GM18507 (cell line): ENCODE measurements at places on chromosomes 6 and 20.

GRCh38 chr6:105560611-105561066, 157.8 kb upstream of the PREP start:
- DNase-seq, result peak; percentile 5

- no peak for DNase-seq
Measured at GRCh38 chr20:45080867-45081624, 19.9 kb downstream of the KCNS1 start.

DNA sequence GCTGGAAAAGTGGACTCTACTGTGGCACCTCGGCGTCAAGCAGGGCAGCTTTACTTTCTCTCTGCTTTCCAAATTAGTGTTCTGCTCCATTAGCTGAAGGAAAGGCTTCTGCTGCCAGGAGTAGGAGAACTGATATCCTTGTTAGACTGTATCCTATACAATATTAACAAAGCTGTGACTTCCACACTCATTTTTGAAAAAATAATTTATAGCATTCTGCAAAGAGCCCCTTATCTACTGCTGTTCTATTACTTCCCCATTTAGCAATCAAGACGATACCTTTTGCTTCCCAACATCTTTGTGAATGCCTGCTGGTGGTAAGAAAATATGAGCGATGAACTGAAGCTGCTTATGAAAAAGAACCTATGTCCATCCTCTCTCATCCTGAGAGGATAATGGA, 151.1 kb downstream of the UBE3D start:
- no peak for DNase-seq

DNA sequence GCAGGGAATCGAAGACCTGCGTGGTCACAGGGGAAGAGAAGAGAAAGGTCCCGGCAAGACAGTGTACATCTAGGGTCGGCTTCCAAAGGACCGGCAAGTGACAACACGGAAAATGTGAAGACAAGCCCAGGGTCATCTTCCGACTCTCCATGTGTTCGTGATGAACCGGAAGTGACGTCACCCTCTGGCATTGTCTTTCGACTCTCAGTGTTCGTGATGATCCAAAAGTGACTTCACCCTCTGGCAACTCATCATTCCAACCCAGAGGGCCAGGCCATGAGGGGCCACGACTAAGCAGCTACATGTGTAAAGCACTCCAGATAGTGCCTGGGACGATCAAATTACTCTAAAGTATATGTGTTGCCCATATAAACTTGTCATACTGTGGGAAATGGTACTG, 290.8 kb downstream of the THBS2 start:
- DNase-seq, result no peak

DNA sequence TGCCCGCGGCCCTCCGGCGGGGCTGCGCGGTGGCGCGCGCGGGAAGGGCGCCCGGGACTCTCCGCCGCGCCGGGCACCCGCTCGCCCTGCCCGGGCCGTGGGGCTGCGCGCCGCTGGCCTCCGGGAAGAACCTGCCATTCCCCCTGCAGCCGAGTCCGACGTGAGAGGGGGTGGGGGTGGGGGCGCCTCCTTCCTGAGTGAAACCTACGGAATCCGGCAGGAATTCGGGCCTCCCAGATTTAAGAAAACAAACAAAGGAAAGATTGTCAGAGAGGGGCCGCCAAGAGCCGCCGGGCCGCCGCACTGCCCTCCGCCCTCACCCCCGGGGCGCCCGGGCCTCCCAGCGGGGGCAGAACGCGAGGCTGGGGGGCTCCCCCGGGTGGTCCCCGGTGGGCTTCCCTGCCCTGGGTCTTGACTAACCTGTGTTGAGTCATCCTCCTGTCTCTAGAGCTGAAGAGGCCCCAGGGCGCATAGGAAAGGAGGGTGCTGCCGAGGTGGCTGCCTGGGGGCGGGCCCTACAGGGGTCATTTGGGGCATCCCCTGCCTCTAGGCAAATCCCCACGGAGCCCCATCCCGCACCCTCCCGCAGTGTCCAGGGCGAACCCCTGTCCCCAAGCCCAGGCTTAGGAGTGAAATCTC, 42.2 kb upstream of the FOXP4 start:
- no peak for DNase-seq

DNA sequence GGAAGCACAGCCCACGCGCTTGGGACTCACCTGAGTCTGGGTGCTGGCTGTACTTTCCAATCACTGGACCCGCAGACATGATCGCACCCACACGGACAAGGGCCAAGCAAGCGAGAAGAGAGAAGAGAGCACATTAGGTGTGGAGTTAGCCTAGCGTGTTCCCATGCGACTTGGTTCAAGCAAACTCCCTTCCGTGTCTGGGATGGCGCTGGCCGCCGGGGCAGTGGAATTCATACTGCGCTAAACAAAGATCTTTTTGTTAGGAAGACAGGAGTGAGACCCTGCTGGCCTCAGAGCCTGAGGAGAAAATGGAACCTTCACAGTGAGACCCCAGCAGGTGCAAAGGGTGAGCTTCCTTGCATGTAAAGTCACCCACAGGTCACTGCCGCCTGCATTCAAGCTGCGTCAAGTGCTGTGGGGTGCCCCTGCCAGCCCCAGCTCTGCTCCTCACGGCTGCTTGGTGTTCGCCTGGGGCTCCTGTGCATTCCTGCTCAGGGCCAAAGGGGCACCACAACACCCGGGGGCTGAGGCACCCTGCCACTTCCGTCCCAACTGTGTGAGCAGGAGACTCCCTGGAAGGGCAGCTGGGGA, 26.4 kb downstream of the PSMG4 start:
- no peak for DNase-seq

DNA sequence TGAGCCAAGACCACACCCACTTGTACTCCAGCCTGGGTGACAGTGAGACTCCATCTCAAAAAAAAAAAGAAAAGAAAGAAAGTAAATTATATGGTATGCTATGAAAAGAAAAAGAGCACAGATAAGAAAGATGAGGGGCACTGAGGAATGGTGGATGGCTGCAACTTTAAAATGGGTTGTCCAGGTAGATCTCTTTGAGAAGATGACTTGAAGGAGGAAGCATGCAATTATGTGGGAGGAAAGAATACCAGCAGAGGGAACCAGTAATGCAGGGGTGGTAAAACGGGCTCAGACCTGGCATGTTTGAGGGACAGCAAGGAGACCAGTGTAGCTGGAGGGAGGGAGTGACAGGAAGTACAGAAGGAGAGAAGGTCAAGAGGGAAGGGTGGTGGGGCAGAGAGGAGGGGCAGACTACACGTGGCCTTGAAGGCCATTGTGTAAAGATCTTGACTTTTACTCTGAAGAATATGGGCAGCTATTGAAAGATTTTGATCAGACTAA, 22.3 kb downstream of the LINC00237 start:
- no peak for DNase-seq

GRCh38 chr6:31122791-31123706, 2.8 kb upstream of the CDSN start:
- DNase-seq, result no peak

- DNase-seq, result no peak
Measured at GRCh38 chr6:130421585-130421984, 55.8 kb downstream of the TMEM200A start.

GRCh38 chr20:23995905-23996666, 7.5 kb upstream of the GGTLC1 start:
- no peak for DNase-seq

- no peak for DNase-seq
Measured at GRCh38 chr20:59259946-59260345, 40.5 kb upstream of the EDN3 start.

GRCh38 chr6:132768051-132768517, 10.4 kb upstream of the VNN2 start:
- DNase-seq, result no peak

- DNase-seq, result no peak
Measured at GRCh38 chr6:41688256-41688965, 47.0 kb downstream of the TFEB start.

DNA sequence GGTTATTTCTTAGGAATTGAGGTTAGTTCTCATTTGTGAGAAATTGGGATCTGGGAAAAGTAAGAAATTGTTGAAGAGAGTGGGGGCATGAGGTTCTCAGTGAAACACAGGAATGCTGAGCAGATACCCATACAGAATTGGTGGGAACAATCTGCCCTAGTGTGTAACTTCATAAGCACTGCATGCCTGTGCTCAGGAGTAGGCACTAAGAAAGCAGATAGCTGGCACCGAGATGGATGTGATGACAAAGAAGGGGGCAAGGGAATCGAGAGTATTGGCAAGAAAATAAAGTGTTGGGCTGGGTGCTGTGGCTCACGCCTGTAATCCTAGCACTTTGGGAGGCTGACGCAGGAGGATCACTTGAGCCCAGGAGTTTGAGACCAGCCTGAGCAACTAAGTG, 4.0 kb downstream of the SLC17A5 start:
- no peak for DNase-seq

DNA sequence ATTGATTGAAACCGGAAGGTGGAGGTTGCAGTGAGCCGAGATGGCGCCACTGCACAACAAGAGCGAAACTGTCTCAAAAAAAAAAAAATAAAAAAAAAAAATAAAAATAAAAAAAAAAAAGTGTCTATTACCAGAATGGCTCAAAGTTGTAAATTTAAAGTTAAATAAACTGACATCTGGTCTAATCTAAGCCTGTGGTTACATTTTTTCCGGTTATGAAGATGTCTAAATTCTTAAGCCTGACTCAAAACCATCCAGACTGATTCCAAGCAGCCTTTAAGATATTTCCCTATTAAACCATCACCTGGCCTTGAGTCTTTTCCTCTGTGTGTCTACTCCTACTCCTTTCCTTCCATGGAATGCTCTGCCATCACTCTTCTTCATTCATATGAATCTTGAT, 371.7 kb upstream of the RUNX2 start:
- DNase-seq, result no peak

- no peak for DNase-seq
Measured at GRCh38 chr20:42130810-42131596, 512.8 kb upstream of the CHD6 start.

DNA sequence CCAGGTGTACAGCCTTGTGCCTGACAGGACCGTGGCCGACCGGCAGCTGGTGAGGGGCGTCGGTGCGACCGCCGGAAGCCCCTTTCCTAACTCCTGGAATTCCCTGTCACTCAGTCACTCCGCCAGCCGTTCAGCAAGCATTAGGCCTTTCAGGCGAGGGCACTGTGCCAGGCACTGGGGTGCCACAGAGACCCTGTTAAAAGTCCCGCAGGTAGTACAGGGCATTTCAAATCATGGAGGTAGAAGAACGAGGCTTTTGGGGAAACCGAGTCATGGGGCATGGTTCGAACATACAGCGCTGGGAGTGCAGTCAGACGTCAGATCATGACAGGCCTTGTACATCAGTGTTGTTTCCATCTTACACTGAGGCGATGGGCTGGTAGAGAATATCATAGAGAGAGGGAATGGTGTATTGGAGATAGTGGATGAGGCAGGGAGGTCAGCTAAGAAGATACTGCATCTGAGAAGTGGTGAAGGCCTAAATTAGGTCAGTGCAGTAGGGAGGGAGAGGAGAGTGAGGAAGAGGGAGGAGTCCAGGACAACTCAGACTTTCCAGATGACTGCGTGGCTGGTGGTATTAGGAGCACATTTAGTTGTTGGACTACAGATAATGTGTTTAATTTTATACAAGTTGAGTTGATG, 892 bp upstream of the DXO start:
- DNase-seq, result no peak

GRCh38 chr6:7891078-7891872, 19.3 kb downstream of the TXNDC5 start:
- DNase-seq, result no peak

- no peak for DNase-seq
Measured at GRCh38 chr6:125623085-125623484, 126.3 kb upstream of the HEY2 start.

GRCh38 chr6:33197431-33198048, 2.9 kb downstream of the RXRB start:
- no peak for DNase-seq

DNA sequence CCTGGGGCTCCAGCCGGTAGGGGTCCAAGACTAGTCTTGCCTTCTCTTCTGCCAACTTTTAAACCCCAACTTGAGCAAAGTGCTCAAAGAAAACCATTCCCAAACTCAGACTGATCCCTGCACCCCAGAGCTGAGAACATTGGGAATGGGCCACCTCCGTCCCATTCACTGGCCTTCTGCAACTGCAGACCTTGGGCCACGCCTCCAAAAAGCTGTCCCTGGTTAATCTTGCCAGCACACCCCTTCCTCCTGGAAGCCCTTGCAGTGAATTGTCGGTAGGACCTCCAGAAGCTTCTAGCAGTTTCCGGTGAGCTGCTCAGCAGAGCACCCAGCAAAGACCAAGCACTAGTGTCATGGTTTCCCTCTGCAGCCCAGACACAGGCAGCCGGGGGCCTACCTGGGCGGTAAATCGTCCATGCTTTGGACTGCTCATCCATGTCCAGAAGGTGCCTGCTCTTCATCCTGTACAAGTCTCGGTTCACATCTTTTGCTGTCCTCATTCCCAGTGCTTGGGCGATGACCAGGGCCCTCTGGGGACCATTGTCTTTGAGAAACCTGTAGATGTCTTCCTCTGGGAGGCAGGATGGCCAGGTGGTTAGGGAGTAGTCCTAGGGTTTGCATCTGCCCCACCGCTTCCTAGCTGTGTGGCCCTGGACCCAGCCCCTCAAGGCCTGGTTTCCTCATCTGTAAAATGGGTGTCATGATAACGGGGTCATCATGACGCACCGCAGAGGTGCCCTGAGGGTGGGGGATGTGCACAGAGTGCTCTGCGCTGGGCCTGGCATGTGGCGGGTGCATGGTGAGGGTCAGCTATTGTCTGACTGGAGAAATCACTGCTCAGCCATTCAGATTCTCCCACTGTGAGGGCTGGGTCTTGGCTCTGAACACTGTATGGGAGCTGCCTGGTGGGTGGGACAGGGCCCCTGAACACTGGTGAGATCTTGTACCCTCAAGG, 5.5 kb downstream of the ZBP1 start:
- DNase-seq, result no peak

- no peak for DNase-seq
Measured at GRCh38 chr6:135658481-135658880, 160.9 kb upstream of the AHI1 start.

DNA sequence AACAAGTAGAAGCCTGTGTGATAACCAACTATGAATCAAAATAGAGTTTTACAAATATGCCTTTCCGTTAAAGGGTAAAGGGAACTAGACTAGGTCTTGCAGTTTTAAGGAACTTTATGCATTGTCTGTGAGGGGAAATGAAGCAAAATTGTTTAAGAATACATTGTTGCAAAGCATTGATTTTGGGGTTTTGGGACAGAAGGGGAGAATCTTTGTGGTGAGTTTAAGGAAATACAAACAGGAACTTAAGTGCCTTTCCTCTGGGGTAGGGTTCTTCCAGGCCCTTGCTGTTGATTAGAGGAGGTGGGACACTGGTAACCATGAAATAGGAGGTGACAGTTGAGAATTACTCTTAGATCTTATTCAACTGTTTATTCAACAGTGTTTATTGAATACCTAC, 4.7 kb downstream of the MAPK14 start:
- DNase-seq, result no peak

DNA sequence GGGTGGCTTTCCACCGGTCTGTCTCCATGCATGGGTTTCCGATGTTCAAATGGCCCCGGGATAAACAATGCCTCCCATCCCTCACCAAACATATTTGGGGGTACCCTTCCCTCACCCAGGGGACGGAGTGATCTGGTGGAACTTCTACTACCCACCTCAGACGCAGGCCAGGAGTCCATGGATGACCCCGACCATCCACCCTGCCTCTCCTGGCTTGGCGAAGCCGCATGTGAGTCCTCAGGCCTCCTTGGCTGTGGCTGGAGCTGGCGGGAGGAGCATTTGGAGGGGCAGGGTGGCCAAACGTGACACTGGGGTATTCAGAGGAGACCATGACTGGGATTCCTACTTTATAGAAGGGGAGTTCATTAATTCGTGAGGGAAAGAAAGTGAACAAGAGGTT, 45.9 kb upstream of the FRMD1 start:
- DNase-seq, result no peak

- DNase-seq, result no peak
Measured at GRCh38 chr6:115885636-115886366, 174.9 kb downstream of the FRK start.
